ENCODE measurements at places on chromosomes 11 and 22. TPM values are rescaled to one million over a fixed set of nuclear protein-coding genes. Genes with fewer than 3 reads are reported as not detected.

ACTN3 gene
- total RNA-seq, result 0.23 TPM

KRTAP5-10 gene
- total RNA-seq, result not detected

SHANK2 gene
- 44.1 TPM for total RNA-seq

CFAP300 gene
- 6.7 TPM for total RNA-seq

NUP98 gene
- total RNA-seq, result 68.3 TPM

OR4A16 gene
- not detected for total RNA-seq

OR4X1 gene
- total RNA-seq, result not detected

OR10D3 gene
- not detected for total RNA-seq

SYT7 gene
- 71.5 TPM for total RNA-seq

CAT gene
- 74.3 TPM for total RNA-seq

CDC42EP2 gene
- 8.1 TPM for total RNA-seq

OR52E8 gene
- total RNA-seq, result not detected

GAL gene
- 1.8 TPM for total RNA-seq

CALCA gene
- not detected for total RNA-seq

FGF3 gene
- not detected for total RNA-seq

SLC35F2 gene
- 11.5 TPM for total RNA-seq

KRTAP5-9 gene
- not detected for total RNA-seq

MS4A4A gene
- total RNA-seq, result 2.1 TPM

MRGPRX3 gene
- not detected for total RNA-seq

PNPLA3 gene
- 8.1 TPM for total RNA-seq

JAML gene
- 0.92 TPM for total RNA-seq

APOL4 gene
- 14.3 TPM for total RNA-seq

DEUP1 gene
- 1.8 TPM for total RNA-seq

CCND1 gene
- 19.1 TPM for total RNA-seq

CREB3L1 gene
- total RNA-seq, result 2.5 TPM

MFRP gene
- total RNA-seq, result 0.23 TPM

SLC25A45 gene
- total RNA-seq, result 0.92 TPM

MRGPRE gene
- not detected for total RNA-seq

ISX gene
- not detected for total RNA-seq

ARHGAP20 gene
- total RNA-seq, result 27.2 TPM

LRRC75B gene
- total RNA-seq, result 11.1 TPM

NRXN2 gene
- total RNA-seq, result 397 TPM

PKDREJ gene
- under 0.01 TPM for total RNA-seq

C11orf16 gene
- 0.46 TPM for total RNA-seq

TRIM6 gene
- 1.2 TPM for total RNA-seq

LRRN4CL gene
- 0.46 TPM for total RNA-seq

IGLL5 gene
- not detected for total RNA-seq
